CD4-positive, alpha-beta T cell treated with Interferon gamma for 1 hour (primary cell): ENCODE measurements at places on chromosomes 6 and 20.

DNA sequence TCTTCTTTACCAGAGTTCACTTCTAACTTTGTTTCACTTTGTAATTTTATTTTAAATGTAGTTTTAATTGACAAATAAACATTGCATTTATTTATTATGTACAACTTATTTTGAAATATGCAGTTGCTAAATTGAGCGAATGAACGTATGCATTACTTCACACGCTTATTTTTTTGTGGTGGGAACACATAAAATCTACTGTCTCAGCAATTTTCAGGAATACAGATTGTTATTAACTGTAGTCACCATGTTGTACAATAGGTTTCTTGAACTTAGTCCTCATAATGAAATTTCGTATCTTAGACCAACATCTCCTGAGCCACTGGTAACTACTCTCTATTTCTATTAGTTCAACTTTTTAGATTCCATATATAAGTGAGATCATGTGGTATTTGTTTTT lies 46.9 kb downstream of the NKAIN2 start:
- no peak for DNase-seq

DNA sequence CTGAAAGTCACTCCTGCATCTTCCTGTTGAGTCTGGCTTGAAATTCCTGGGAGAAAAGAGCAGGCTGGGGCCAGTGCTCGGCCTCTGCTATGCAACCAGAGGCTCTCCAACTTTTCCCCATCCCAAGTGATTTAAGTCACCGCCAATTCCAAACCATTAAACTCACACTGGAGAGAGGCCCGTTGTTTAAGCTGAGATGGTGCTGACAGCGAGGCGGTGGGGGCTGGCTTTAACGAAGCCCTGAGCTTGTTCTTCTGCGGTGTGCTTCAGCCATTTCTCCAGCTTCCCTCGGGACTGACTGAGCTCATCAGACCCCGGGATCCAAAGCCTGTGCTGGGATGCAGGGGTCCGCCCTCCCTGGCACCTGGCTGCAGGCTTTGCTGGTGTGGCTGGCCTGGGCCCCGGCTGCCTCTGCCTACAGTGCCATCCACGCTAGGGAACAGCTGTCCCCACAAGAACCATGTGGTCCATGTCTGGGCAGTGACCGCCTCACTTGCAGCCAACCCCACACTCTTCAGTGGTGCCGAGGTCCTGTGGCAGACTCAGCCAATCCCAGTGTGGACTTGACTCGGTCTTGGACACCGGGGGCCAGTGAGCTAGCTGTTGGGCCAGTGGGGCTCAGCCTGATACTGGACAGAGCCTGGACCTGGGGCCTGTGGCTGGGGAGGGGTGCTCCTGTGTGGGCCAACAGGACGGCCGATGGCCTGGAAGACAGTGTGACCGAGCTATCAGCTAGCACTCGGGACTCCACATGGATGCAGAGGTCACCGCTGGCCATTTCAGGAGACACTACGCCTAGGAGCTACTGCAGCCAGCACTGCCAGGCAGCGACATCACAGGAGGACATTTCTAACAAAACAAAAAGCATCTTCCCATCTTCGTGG lies 21.2 kb downstream of the RAMACL start:
- no peak for DNase-seq

GRCh38 chr6:2522521-2522920 lies 228.2 kb downstream of the MYLK4 start:
- no peak for DNase-seq

DNA sequence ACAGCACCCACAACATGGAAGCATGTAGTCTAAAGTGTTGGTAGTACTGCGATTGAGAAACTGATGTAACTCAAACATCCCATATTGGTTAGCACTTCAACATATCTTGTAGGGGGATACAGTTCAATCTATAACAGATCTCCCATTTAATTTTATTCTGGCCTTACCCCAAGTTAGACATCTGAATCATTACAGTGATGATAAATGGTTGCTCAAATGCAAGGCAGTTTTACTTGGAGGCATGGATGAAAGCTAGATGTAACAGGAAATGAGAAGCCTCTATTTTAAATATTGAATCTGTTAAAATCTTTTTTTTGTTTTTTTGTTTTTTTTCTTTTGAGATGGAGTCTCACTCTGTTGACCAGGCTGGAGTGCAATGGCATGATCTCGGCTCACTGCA lies 44.2 kb upstream of the FAM50B start:
- DNase-seq: no peak

DNA sequence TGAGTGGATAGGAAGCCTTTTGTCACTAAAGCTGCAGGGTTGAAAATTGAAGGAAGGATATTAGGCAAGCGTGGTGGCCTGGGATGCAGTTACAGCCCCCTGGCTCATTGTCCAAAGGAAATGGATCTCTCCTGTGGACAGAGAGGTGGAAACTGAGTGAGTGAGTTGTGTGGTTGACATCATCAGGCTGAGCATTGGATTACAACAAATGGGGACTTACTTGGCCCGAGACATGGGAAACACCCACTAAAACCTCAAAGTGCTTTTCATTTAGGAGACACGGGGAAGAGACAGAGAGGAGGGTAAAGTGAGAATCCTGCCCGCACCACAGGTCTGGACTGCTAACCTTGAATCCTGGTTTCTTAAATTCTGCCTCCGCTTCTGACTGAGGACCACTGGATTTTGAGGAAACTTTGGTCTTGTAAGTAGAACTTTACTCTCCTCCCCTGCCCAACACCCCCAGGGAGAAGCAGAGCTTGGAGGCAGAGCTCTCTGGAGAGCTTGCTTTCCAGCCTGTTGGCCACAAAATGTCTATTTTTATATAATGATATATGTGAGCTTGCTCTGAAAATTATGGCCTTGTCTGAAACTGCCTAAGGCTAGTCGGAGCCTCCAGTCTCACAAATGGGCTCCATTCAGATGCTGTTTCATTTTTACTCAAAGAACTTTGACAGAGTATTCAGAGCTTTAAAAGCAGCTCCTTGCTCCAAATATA lies at the start of gene PKIG:
Gene PKIG (plus strand): TSS at position 269 of the 715 bp plus-strand sequence. CDS start 31,978 bp downstream, outside the sequence.
- DNase-seq: no peak

- no peak for DNase-seq
Observed at GRCh38 chr6:27889628-27890444, 22.4 kb downstream of the OR2B2 start.

DNA sequence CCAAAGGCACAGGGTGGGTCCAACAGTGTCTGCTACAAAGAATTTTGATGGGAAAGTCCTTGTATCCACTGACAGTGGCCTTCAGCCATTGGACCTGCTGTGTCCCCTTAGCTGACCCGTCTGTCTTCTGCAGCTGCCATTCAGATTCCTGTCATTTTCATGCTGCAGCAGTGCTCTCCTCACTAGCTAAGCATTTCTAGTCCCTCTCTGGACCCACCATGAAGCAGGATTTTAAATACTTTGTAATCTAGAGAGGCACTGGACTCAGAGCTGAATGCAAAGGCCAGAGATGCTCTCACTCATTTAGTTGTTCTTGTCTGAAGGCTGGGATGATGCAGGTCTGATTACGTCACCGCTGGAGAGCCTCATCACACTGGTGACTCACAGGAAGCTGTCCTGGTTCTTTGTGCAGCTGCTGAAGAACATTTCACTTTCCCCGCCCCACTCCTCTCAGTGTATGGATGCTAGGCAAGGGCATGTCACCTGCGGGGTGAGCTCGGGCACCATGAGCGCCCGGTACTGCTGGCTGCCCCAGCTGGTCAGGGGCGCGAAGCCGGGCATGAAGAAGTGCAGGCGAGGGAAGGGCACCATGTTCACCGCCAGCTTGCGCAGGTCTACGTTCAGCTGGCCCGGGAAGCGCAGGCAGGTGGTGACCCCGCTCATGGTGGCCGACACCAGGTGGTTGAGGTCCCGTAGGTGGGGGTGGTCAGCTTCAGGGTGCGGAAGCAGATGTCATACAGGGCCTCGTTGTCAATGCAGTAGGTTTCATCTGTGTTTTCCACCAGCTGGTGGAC lies 19.4 kb upstream of the TUBB2A start:
- DNase-seq: peak; percentile 35

- DNase-seq: no peak
Observed at GRCh38 chr20:51412333-51412871, 130.1 kb downstream of the NFATC2 start.

DNA sequence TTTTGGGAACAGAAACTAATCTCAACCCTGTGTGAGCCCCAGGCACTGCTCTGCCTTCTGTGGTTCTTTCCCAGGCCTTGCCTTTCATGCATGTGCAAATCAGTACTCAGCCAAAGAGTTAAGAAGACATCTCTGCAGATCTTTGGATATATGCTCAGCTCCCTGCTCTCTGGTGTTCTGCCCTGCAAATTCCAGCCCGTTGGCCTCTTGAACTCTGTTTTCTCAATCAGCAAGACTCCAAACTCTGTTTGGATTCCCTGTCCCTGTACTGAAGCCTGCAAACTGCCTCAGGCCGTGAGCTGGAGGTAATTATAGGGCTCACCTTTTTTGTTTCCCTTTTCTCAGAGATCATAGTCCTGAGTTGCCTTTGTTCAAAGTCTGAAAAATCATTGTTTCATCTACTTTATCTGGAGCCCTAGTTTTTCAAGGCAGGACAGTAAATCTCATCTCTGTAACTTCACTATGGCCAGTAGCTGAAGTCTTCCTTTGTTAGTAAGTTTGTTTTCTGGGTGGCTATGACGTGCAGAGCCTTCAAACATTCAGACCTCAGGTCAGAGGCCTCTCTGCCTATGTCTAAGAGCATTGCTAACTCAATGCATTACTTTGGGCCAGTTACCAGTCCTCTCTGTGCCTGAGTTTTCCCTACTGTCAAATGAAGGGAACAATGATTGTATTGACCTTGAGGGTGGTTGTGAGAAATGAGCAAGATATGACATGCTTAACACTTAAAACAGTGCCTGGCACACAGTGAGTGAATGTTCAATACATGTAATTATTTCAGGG lies 15.9 kb upstream of the MDFI start:
- no peak for DNase-seq

GRCh38 chr6:119447921-119448320 lies 98.4 kb upstream of the MAN1A1 start:
- no peak for DNase-seq

DNA sequence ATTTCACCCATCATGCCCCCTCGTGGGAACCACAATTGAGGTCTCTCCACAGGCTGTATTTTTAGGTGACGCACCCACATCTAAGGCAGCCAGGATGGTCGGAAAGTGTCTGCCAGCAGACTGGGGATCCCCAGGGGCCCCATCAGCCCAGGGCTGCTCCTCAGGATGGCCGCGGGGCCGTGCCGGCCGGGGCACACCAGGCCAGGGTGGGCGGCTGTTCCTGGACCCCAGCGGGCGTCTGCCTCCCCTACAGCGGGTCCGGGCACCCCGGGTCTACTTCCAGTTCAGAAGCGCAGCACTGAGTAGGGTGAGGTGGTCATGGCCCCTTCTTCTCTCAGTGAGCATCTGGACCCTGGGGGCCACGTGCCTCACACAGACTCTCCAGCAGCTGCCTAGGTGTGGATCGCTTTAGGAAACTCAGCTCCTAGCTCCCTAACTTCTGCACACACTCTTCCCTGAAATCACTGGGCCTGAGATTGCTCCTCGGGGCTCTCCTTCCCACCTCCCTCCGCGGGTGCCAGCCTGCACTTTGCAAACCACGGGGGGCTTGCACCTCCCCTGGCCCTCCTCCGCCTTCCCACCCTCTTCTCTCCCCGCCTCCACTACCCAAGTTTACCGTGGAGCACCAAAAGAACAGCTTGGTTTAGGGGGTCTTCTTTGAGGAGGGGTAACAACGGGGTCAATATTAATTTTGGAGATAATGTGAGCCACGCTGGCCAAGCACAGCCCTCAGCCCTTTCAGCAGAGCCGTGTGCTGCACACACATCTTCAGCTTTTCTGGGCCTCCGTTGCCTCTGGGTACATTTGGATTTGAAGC lies 14.2 kb upstream of the FOXC1 start:
- no peak for DNase-seq

GRCh38 chr6:54291738-54292137 lies 16.5 kb upstream of the TINAG start:
- DNase-seq: no peak

GRCh38 chr6:158206740-158207421 lies 38.7 kb downstream of the GTF2H5 start:
- DNase-seq: no peak

DNA sequence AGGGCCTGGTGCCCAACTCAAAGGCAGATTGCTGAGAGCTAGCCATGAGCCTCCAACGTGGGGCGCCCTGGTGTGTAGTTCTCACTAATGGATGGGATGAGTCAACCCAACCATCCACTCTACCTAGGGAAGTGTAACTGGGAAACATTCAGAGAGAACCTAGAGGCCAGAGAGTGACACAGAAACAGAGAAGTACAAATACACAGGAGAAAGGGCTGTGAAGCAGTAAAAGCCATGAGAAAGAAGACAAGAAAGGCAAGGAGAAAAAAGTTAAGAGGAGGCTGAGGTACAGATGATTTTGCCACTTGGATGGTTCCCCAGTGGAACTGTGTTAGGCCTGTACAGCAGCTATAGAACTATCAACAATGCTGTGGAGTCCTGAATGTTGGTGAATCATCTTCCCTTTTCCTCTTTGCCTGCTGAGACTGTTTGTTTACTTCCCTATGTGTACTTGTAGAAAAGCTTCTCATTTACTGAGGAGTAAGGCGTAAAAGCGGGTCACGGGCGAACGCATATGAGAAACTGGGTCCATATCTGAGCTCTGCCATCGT lies 39.0 kb downstream of the MAN1A1 start:
- no peak for DNase-seq

GRCh38 chr6:155011809-155012291 lies 16.7 kb downstream of the TIAM2 start:
- no peak for DNase-seq
